HCT116 (cell line): ENCODE measurements at places on chromosomes 2 and 18.

DNA sequence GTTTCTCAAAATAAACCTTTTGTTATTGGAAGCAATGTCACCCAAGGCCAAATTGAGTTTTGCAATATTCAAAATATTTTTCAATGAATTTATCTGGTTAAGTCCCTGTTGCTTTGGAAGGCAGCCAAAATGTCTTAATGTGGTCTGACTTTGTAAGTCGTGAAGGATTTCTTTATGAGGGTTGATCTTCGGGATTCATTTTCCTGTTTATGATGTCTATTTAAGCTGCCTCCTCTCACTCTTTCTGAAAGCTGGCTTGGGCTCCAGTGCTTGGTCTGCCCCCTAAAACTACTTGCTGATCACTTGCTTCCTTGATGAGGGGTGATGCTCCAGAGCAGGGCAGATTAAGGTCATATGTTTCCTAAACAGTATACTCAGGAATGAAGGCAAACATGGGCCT lies 141.1 kb downstream of the ANTXR1 start:
- DNase-seq = no peak

DNA sequence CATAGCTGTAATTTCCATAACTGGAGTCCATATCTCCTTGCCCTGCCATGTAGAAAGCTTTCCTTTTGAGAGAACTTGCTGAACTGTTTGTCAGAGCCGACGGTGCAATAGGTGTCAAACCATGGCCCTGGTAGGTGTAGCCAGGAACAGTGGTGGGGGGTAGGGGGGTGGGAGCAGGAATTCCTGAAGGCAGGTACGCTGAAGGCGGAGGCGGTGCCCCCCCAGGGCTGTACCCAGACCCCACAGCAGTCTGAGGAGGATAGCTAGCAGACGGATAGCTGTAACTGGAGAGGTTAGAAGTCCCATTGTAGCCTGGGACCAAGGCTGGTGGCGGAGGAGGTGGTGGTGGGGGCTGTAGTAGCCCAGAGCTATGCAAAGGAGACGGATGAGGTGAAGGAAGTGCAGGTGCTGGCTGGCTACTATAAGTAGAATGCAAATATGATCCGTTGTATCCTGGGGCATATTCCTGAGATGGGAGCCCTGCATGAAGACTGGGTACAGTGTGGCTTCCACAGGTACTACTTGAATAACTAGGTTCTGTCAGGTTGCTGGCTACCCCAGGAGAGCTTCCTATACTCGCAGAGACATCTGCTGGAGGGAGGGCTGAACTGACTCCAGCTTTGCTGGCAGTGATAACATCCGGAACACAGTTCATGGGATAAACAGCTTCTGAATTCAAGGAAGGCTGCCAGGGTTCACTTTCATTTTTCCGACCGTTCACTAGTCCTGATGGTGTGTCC lies 124.8 kb downstream of the FIGN start:
- peak; percentile 6 for DNase-seq

DNA sequence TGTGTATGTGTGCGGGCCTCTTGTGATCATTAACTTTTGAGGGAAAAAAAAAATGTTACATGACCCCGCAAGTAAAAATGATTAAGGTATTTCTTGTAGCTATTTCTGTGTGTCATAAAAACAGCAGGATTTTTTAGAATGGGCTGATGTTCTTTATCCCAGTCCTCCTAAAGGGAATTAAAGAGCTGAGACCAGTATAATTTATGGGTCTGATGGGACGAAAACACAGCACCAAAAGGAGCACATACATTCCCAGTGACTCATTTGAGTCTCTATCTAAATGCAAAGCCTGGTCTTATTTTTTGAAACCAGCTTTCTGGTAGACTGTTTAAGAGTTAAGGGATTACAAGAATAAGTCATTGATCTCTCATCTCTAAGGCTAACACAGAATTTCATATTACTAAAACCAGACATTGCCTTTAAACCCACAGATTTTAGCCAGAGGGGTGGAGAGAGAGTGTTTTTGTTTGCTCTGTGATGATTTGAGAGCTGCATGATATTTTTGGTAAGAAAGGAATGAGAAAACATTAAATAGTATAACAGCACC lies 342.3 kb upstream of the EPHA4 start:
- DNase-seq = no peak

- DNase-seq = no peak
These were observed 62.4 kb downstream of the MRPS9 start for GRCh38 chr2:105100046-105100840.

- no peak for DNase-seq
These were observed 144.2 kb downstream of the ALK start for GRCh38 chr2:29777161-29777560.

GRCh38 chr2:233062451-233062850 lies 2.3 kb downstream of the INPP5D start:
- no peak for DNase-seq

DNA sequence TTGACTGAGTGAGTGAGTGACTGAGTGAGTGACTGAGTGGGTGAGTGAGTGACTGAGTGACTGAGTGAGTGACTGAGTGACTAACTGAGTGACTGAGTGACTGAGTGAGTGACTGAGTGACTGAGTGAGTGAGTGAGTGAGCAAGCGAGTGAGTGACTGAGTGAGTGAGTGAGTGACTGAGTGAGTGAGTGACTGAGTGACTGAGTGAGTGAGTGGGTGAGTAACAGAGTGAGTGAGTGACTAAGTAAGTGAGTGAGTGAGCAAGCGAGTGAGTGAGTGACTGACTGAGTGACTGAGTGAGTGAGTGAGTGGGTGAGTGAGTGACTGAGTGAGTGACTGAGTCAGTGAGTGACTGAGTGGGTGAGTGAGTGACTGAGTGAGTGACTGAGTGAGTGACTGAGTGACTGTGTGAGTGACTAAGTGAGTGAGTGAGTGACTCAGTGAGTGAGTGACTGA lies 11.9 kb downstream of the MAL start:
- no peak for DNase-seq

DNA sequence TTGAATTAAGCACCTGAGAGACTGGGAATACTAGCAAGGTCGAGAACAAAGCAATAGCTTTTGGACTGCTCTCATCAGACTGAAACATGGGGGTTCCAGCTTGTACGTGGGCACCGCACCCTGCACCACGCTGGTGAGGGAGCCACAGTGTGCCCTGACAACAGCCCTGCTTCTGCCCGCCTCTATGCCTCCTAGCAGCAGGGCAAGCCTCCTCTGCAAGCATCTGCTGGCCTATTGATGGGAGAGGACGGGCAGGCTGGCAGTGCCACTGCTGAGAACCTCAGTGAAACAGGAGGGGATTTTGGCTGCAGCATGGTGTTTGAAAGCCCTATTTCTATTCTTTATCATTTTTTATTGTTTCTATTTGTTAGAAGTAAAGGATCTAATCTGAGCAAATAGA lies 146.1 kb upstream of the OTOS start:
- DNase-seq = no peak

- no peak for DNase-seq
These were observed 52.6 kb downstream of the CXCR4 start for GRCh38 chr2:136065384-136065783.

DNA sequence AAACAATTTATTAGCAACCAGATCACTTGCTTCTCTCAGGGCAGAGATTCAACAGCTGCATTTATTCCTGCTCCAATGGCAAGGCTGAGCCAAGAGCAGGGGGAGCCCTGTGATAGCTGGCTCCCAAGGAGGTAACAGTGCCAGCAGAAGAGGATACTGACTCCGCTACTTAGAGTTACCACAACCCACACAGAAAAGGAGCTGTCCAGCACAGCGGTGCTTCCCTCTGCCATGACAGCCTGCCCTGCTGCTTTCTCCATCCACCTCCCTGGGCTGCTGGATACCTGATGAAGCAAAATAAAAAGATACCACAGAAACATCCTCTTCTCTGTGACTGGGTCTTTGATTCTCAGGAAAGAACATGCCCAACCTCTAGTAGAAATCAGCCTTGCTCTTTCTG lies 467.2 kb downstream of the LRRTM4 start:
- no peak for DNase-seq

DNA sequence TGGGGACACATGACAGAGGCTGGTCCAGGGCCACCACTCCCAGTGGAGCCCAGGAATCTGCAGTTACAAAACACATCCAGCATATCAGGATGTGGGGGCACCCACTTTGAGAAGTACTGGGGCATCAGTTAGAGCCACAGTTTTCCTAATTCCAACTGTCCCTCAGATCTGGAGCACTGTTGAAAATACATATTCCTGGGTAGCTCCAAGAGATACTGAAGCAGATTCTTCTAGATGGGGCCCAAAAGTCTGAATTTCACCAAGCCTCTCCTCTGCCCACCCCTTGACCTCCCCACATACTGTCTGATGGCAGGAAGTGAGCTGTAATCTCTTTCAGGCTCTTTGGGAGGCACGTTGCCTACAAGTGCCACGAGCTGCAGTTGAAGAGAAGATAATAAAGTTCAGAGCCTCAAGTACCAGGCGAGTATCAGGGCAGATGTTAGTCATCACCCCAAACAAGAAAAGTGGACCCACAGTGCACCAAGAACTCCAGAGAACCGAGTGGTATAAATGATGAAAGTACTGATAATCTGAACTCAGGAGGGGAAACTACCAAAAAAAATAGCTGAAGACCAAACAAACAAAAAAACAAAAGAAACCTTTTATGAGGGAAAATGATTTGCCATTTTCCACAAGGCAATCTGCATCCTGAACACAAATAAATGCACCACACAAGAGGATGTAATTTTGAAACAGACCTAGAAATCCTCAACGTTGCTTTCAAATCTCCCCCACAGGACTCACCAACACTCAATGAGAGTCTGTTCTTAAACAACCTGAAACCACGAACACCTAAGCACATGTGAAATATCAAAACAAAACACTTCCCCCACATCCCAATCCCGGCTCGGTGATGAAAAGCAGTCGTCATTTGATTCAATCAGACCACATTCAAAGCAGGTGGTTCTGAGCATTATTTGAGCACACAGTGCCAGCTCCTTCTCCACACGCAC lies 98.7 kb downstream of the TCF4 start:
- no peak for DNase-seq

DNA sequence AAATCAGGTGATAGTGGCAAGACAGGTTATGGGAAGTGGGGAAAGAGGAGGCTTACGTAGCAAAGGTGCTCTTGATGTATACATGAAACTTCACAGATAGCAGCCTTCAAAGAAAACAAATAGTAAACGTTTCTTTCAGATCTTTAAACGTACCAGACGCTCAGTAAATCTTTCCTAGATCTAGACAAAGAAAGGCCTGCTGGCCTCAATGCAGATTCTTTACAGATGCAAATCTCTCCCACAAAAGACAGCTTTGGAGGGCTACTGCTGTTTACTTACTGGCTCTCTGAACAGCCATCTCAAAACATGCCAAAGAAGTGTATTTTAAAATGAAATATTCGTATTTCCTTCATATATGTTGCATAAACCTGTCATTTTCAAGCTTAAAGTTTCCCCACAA lies 1279.9 kb upstream of the NRXN1 start:
- no peak for DNase-seq

DNA sequence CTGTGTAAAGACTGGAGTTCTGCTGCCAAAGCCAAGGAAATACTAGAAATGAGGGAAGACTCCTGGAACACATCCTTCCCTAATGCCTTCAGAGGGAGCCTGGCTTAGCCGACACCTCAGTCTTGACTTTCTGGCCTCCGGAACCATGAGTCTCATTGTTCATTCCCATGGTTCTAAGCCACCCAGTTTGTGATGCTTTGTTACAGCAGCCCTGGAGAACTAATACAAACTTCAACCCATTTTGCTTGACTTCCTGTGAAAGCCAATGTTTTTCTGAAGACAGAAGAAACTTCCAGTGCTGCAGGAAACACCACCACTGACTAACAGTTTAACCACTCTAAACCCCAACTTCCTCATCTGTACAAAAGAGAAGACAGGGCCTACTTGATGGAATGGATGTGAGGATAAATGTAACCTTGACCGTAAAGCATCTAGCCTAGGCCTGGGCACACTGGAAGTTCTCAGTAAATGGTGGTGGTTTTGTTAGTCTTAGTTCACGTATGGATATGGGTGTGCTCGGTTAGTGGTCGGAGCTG lies 85.9 kb upstream of the RFX8 start:
- no peak for DNase-seq

- DNase-seq = no peak
These were observed 35.7 kb upstream of the RAB1A start for GRCh38 chr2:65165558-65165957.
